CD4-positive, alpha-beta T cell treated with Interleukin-21 for 1 hour (primary cell): ENCODE measurements at places on chromosomes 13 and 19.

GRCh38 chr19:42247640-42248199 lies 5.3 kb upstream of the GSK3A start:
- peak; percentile 39 for DNase-seq

DNA sequence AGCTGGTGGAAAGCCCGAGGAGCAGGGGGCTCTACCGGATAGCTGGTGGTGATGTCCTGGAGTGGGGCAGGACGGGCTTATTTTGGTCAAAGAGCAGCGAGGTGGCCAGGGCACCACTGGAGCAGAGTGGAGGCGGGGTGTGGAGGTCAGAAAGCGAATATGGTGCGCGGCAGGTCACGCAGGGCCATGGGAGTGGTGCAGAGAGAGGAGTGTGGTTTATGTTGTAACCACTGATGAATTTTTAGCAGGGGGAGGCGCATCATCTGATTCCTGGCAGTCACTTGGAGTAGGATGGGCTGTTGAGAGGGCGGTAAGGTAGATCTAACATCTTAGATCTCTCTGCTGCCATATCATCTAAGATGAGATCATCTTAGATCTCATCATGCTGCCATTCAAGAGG lies 1.4 kb upstream of the ZNF414 start:
- peak; percentile 84 for DNase-seq

DNA sequence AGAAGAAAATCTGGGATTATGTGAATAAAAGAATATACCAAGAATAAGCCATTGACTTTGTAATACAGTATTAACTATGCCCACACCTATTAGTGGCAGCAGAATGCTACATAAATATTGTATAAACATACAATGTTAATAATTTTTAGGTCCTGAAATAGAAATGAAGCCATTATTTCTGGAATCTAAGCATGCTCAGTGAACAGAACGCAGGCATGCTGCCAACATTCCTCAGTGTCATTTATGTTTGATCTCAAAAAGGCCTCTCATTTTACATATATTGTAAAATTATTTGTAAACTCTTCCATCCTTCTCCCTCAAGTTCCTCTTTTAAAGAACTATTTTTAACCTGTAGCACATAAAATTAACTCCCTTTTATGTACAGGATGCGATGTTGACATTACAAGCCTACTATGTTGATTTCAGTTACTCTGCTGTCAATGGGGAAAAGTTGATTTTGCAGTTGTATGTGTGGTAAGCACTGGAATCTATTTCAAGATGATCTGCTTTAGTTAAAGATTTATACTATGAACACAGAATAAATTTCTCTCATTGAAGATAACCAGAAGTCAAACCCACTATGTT lies 118.8 kb downstream of the VWA8 start:
- no peak for DNase-seq

DNA sequence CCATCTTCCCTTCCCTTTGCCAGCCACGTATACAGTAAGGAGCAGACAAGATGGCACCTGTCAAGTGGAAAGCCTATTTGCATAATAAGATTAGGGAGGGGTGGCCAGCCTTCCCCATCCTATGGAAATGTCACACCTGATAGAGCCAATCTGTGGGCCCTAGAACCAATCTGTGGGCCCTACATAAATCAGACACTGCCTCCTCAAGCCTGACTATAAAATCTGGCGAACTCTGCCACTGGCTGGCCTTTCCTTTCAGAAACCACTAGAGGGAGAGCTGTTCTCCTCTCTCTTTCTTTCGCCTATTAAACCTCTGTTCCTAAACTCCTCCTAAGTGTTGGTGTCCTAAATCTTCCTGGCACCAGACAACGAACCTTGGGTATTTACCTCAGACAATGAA lies 231.5 kb upstream of the KLHL1 start:
- no peak for DNase-seq

DNA sequence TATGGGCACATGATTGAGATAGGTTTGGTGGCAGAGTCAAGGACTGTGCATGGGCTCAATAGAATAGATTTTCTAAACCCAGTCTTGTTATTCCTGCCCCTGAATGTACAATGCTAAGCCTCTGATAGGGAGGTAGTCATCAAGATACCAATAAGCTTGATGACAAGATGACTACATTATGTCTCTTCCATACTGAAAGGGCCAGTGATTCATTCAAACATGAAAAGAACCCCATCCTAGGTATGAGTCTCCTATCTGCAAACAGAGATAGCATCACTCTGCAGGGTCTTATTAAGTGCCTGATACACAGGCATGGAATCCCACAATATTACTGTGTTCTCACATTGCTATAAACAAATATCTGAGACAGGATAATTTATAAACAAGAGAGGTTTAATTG lies 40.3 kb upstream of the UFM1 start:
- DNase-seq: no peak

DNA sequence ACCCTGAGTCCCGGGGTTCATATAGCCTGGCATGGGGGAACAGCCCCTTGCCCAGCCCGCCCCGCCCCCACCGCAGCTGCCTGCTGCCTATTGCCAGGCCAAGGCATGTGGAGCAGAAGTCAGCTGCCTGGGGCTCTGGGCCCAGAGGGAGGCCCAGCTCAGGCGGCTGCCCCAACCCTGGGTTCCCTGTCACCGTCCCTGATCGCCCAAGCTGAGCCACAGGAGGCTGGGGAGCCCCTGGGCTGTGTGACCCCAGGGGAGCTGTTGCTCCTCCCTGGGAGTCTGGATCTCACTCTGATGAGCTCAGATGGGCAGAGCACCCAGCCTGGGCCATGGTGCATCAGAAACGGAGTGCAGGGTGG lies 1.4 kb downstream of the PLIN4 start:
- no peak for DNase-seq

- no peak for DNase-seq
These were observed 143.9 kb upstream of the ZNF536 start for GRCh38 chr19:30228113-30228834.

GRCh38 chr13:32882691-32883090 lies 133.5 kb upstream of the KL start:
- no peak for DNase-seq

DNA sequence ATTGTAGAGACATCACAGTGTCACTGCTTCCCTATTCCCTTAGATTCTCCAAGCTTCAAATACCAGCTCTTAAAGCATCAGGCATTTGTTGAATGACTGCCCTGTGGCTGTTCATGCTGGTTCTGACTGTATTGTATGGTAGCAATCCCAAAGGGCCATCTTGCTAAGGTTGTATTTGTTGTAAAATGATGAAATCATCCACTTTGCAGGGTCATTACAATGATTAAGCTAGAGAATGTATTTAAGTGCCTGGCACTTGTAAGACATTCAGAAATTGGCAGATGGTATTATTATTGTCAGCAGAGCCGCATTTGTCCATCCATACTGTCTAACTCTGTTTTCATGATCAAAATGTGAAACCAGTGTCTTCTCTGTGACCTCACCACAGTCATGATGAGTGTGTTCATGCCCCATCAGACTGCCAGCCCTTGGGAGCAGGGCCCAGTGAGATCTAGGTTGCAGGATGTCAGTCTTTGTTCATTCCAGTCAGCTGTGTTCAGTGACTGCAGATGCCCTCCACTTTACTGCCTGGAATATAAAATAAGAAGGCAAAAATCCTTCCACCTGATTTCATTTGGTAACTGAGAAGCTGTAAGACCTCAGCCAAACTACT lies 86.1 kb downstream of the DHRS12 start:
- no peak for DNase-seq

GRCh38 chr13:48403913-48404312 lies 9.0 kb downstream of the LPAR6 start:
- no peak for DNase-seq

DNA sequence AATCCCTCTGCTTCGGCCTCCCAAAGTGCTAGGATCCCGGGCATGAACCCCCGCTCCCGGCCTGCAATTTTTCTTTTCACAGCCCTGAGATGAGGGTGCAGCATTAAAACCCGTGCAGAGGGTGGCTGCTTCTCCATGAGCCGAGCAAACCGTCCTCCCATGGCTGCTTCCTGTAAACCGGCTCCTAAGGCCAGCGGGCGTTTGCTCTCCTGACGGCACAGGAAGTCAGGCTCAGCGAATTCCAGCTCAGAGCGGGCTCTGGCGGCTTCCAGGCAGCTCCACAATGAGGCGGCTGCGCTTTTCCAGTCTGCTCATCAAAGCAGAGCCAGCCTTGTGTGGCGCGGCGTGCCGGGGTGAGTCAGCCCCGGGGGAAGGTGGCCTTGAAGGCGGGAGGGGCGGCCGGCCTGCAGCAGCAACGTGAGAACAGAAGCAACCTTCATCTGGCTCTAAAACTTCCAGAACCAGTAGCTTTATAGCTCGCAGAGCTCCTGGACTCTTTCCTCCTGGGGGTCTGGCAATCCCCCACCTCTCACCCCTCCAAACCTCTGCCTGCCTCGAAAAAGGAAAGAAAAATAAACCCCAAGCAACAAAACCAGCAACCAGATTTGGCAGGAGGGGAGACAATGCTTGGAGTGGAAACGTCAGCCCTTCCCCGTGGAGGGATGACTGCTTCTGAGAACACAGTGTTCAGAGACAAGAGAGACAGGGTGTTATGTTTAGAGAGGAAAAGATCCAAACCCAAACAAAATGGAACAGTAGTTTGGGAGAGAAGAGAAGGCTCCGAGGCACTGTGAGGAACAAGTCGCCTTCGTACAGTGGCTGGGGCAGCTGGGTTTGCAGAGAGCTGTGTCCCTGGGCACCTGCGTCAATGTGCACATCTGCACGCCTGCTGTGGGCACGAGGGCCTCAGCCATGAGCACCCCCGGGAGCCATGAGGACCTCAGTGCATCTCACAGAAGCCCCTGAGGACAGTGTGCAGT lies 67.8 kb downstream of the GADD45B start:
- DNase-seq: peak; percentile 44

DNA sequence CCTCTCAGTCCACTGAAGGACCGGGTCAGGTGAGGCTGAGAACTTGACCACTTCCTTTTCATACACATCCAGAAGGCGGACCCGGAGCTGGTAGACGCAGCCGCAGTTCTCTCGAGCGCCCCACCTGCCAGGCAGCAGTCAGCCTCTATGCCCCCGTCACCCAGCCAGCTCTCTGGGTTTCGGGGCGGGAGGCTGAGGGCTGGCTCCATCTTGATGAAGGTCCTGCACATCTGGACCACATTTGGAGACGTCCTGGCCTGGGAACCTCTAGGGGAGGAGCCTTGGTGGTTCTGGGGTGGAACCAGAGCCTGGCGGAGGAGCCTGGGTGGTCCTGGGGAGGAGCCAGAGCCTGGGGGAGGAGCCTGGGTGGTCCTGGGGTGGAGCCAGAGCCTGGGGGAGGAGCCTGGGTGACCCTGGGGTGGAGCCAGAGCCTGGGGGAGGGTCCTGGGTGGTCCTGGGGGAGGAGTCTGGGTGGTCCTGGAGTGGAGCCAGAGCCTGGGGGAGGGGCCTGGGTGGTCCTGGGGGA lies 14.3 kb downstream of the MRPS12 start:
- no peak for DNase-seq

DNA sequence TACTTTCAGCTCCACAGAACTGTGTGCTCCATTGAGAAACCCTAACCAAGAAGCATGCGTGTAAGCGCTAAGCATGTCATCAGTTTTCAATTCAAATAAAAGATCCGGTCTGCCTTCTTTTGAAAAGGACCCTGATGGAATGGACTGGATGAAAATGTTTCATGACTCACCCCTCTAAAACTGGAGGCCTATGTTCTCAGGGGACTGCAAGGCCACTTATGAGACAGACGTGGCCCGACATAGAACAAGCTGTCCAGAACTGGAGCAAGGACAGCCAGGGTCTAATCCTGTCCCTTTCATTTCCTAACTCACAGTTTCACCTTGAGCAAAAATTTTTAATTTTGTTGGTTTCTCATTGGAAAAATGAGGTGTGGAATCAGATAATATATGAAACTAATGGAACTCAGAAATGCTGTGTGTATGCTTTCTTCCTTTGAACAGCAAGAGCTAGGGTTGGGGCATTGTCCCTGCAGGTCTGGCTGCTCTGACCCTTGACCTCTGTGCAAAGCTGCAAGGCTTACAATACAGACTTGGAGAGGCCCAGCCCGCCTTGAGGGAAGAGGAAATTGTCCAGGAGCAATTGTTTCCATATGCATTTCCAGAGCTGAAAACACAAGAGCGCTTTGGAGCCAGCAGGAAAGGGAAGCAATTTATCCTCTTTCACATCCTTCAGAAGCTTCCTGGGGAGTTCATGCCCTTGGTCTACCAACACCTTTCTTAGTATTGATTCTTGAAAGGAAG lies 553.4 kb upstream of the KLF12 start:
- DNase-seq: no peak

GRCh38 chr19:53536225-53536548 lies 1.8 kb upstream of the ZNF331 start:
- DNase-seq: no peak

GRCh38 chr19:2270157-2270422 lies 11.9 kb downstream of the PEAK3 start:
- no peak for DNase-seq

DNA sequence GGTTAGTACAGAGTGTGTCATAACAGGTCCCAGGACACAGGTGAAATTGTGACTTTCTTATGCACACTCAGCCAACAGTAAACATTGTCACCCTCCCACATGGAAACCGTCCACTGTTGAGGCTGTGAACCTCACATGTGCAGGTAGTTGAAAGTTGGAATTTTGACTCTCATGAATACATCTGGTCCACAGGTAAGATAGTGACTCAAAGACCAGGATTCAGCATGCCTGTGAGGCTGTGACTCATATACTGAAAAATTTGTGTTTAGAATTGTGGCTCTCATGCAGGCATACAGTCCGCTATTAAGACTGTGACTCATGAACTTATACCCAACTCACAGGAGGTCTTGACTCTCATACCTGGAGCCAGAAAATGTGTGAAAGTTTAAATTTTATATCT lies 67.8 kb downstream of the ZNF728 start:
- no peak for DNase-seq

DNA sequence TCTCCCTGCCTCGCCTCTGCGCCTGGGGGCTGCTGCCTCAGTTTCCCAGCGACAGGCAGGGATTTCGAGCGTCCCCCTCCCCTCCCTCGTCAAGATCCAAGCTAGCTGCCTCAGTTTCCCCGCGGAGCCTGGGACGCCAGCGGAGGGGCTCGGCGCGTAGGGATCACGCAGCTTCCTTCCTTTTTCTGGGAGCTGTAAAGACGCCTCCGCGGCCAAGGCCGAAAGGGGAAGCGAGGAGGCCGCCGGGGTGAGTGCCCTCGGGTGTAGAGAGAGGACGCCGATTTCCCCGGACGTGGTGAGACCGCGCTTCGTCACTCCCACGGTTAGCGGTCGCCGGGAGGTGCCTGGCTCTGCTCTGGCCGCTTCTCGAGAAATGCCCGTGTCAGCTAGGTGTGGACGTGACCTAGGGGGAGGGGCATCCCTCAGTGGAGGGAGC lies 722 bp upstream of the ICAM1 start:
- peak; percentile 84 for DNase-seq

GRCh38 chr19:43572171-43572588 lies 3.1 kb downstream of the XRCC1 start:
- DNase-seq: no peak
